ENCODE measurements at places on chromosomes 1 and 21.

- DNase-seq, result no peak
These were observed 42.6 kb downstream of the SIM2 start for GRCh38 chr21:36741506-36741905.

DNA sequence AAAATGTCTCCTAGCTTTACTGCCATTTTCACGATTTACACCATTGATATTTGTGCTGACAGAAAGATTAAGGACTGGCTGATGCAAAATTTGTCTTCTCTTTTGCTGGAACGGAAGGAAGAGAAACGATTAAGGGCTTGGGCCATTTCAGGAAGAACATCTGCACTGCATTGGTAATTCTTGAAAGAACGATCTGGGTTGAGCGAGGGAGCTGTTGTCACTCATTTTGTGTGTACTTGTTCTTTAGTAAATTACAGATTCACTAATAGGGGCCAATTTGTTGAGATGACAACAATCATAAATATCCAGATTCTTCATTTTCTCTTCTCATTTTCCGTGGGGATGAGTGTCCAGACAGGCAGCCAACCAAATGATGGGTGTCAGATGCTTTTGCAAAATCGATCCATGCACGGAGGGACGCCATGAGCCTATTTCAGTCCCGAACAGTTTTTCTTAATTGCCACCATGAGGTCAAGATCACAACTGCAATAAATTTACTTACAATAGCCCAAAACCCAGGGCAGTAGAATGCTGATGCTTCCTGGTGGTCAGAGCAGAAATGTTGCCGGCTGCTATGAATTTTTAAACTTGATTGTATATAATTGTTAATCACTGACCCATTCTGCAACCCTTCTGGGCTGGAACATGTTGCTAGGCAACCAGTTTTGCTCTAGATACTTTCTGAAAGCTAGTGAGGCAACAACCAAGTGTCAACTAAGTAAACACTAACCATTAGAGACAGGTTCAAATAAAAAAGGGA lies 132.4 kb upstream of the TIAM1 start:
- no peak for DNase-seq

DNA sequence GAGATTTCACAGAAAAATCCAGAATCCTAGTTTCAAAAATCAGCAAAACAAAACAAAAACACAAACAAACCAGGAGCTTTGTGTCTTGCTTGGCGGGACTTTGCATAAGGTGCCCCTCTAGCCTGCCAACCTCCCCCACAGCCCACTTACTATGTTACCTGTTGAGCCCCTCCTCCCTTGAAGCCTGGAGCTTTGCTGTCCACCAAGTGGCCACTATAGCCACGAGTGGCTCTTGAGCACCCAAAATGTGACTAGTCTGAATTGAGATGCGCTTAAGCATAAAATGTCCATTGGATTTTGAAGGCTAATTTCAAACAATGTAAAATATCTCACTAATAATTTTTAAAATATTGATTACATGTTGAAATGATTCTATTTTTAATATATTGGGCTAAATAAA lies 12.2 kb downstream of the TFAP2E start:
- no peak for DNase-seq

DNA sequence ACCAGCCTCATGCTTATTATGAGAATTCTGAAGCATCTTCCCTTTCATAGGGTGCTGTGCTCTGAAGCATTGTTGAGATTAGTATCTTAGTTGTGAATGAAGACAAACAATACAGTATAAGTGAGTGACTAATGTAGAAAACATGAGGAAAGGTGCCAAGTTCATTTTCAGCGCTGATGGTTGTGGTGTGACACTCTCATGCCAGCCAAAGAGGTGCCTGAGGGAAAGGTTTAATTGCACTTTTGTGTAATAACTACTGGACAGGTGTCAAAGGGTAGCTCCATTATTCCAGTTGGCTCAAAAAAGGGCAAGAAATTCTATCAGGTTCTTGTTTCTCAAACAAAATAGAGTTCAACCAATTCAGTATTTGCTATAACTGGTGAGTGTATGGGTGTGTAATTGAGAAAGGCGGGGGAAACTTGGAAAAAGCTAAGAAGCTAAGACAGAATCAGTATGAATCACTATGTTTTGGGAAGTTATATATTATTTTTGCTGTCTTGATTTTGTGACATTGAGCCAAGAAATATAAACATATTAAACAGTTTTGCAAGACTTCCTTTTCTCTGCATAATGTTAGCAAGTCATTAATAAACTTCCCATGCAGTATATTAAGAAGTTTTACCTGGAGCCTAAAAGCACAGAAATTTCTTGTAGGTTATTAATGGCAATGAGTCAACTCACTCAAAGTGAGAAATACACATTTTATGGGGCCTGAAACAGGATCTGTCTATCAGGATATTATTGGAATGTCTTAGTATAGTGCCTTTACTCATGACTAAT lies 31.8 kb downstream of the KCNK2 start:
- DNase-seq, result peak; percentile 7

DNA sequence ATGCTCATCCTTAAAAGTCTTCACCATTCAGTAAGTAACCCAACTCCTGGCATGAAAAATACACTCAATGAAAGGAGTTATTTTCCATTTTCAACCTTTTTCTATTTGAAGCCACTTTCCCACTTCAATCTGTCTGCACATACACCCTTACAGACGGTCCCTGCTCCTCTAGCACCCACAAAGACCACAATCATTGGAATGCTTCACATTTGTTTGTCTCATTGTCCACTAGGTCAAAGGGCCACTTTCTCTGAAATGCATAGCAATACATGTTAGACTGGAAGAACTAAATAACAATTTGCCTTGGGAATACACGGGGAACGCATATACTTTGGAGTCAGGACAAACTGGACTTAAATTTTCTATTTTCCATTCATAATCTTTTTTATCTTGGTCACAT lies 487.1 kb upstream of the C1orf87 start:
- no peak for DNase-seq

- DNase-seq, result no peak
These were observed 25.6 kb upstream of the IER5 start for GRCh38 chr1:181062836-181063428.

- DNase-seq, result no peak
These were observed 704.9 kb upstream of the CHRM3 start for GRCh38 chr1:238681451-238681850.

GRCh38 chr1:230231774-230232145 lies 164.7 kb downstream of the GALNT2 start:
- peak; percentile 74 for DNase-seq

GRCh38 chr1:7856345-7856744 lies 3.5 kb upstream of the UTS2 start:
- DNase-seq, result no peak

DNA sequence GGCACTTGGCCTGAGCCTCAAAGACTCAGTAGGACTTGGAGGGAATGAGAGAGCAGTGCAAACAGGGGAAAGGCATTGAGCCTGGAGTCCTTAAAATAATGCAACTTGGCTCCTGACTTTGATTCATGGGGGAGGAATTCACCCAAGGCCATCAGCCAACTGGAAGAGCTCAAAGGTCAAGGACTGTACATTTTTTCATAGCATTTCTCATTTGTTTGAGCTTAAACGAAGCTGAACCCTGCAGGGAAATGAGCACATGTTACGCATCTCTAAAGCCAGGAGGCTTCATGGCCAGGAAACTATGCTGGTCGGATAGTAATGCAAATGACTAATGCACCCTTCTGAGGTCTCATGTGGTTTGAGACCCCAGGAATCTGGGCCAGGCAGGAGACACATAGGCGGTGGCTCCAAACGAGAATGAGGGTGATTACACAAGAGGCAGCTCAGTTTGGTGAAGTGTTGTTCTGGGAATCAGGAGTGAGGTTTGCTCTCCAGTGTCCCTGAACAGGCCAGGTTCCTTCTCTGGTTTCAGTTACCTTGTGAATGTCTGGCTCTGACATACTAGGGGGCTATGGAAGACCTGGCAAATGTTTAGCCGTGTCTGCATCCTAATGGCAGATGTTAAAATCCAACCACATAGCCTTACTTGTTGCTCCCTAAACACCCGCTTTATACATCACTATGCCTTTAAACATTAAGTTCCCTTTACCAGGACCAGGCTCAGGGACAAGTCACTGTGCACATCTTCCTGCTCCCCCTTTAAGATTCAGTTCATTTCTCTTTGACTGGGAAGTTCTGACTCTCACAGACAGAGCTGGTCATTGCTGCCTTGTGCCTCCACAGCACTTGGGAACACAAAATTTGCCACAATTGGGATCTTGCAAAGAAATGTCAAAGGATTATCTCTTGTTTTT lies 503.9 kb upstream of the USP24 start:
- peak; percentile 96 for DNase-seq

DNA sequence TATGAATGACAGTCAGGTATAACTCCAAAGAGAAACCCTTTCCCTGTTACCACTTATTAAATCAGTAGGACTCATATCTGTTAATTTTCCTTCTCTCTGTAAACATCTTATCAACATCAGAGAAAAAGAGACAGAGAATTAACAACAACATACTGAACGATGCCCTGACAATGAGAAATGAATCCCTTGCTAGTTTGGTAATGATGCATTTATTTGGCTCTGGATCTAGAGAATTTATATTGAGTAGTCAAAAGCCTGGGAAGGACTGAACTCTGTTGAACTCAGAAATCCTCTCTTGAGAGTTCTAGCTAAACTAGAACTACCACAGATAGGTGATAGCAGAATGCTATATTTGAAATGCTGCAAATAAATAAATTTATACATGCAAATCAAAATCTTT lies 325.6 kb downstream of the DISC1 start:
- DNase-seq, result no peak

DNA sequence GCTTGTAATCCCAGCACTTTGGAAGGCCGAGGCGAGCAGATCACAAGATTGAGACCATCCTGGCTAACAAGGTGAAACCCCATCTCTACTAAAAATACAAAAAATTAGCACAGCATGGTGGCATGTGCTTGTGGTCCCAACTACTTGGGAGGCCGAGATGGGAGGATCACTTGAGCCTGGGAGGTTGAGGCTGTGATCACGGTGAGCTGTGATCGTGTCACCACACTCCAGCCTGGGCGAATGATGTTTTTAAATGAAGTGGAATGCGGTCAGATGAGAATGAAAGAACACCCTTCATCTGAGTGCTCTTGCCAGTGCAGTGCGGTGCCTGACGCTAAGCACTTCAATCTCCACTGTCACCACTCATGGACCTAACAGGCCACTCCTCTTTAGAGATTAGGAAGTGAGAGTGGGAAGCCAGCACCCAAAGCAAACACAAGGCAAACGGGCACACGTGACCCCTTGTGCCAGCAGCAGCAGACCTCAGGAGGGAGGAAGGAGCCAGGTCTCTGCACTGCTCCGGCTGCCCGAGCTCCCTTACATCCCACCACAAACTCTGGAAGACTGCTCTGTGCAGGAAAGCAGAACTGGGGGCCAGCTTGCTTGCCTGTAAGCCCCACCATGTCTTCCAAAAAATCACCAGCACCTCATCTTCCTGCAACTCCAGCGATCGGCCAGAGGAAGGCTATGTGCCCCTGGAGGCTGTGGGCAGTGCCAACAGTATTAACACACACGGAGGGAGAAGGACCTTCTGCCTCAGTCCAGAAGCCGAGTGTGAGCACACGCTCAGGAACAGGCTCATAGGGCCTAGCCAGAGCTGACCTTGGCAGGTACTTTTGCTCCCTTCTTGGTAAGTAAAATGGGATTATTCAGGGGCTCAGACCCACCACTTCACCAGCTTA lies 9.7 kb downstream of the CTNNBIP1 start:
- DNase-seq, result peak; percentile 53

DNA sequence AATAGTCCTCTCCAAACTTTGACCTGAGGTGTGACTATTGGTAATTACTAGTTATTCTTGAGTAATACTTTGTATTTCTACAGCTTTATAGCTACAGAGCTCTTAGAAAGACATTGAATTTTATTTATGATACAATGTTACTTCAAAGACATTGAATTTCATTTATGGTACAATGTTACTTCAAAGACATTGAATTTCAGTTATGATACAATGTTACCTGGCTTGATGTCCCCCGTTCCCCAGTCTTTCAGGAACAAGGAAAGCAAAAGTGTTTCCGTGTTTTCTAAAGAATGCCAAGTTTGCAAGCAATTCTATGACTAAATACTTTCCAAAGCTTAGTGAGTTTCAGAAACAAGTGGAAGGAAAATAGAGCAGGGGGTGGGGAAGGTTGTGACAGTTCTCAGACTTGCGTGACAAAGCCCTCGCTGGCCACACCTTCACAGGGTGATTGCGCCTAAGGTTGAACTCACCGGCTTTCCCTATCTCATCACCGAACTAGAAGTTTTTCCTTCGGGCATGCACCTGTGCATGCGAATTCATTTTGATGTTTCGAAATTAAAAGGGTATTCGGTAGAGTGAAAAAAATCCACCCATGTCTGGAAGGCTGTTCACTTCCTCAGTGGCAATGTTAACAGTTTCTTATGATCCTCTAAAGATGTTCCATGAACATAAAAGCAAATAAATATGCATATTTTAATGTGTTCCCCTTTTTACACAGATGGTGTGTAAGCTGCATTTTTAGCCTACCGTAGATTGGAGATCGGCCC lies 909 bp upstream of the PAXBP1 start:
- DNase-seq, result peak; percentile 55

- DNase-seq, result no peak
These were observed 30.3 kb upstream of the DNAJC11 start for GRCh38 chr1:6731905-6732304.

DNA sequence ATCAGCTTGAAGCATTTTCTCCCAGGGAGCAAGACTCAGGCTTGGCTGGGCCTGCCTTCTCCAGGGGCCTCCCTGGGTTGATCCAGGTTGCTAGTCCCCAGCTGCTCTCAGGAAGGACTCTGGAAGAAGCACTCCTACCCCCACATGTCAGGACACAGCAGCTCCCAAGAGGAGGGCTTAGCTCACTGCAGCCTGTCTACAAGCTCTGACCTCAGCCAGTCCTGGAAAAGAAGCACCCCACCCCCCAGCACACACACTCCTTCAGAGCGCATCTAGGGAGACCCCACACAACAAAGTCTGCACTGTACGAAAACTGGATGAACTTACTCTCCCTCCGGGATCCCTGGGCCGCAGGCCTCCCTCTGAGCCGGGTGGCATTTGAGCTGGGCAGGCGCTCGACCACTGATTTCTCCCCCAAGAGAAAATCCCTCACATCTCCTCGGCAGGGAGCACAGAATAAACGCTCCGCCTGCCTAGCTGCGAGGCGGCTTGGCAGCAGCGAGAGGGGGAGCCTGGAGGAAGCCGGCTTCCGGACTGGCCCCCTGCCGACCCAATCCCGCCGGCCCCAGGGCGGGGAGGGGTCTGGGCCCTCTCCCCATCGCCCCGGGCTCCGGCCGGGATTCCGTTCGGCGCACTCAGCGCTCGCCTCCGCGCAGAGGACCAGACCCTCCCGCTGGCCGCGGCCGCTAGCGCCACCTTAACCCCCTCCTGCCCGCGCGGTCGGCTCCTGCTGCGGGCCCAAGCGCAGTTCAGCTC lies at the start of gene KCNA2:
TSS of gene KCNA2 (minus strand) at position 458 of the 756 bp plus-strand sequence. CDS start 1,576 bp downstream, outside the sequence.
- DNase-seq, result peak; percentile 54

- peak; percentile 48 for DNase-seq
These were observed 17.4 kb downstream of the AZIN2 start for GRCh38 chr1:33098371-33098770.
